ENCODE measurements at places on chromosomes 5 and 9.

DNA sequence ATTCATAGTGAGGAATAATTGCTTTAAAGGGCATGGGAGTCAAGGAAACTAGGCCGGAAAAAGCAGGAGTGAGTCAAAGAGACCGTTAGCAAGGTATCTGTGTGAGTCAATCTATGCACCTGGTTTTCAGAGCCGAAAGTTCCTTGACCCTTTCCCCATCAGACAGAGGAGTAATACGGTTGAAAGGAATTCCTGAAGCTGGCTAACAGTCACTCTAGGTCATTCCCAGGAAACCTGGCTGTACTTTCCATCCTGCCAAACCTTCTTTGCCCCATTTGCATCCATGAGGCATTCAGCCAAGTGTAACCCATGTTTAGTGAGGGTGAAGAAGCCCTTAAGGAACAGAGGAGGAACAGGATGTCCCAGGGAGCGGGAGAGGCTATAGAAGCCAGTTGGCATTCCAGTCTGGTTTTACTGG, 16.2 kb downstream of the RBM18 start:
- DNase-seq = no peak

- no peak for DNase-seq
These were observed 27.2 kb downstream of the ARHGAP26 start for GRCh38 chr5:142797420-142797819.

DNA sequence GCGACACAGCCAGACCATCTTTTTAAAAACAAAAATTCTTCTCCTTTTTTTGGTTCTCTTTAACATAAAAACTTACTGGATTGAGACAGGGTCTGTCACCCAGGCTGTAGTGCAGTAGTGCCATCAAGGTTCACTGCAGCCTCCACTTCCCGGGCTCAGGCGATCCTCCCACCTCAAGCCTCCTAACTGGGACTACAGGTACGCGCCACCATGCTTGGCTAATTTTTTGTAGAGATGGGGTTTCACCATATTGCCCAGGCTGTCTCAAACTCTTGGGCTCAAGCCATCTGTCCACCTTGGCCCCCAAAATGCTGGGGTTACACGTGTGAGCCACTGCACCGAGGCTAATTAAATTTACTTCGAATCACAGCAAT, 13.8 kb downstream of the HNRNPK start:
- DNase-seq = no peak

- DNase-seq = no peak
These were observed 55.3 kb upstream of the ANGPTL2 start for GRCh38 chr9:127177665-127178265.

DNA sequence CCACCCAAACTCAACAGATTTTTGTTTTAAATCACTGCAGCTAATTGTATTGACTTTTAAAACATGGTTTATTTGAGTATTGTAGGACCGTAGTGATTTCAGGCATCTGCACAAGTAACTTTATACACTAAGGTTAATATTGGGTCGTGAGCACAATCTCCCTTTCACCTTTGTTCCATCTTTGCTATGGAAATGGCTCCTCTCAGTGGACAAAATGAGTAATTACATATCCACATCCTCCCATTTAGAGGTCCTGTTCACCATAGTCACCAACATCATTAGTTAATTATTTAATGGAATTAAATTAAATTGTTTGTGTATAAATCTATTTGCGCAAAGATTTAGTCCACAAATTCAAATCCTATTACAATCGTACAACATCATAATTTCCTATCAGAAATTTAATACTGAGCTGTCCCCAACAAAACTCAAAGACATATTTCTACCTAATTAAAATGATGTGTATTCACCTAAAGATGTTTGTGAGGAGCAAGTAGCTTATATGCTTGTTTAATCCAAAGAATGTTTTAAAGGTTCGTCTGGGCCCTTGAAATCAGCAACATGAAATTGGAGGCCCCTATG, 173.0 kb upstream of the DAPK1 start:
- DNase-seq = peak; percentile 23

GRCh38 chr9:20095430-20096092, 306.7 kb upstream of the SLC24A2 start:
- DNase-seq = no peak

DNA sequence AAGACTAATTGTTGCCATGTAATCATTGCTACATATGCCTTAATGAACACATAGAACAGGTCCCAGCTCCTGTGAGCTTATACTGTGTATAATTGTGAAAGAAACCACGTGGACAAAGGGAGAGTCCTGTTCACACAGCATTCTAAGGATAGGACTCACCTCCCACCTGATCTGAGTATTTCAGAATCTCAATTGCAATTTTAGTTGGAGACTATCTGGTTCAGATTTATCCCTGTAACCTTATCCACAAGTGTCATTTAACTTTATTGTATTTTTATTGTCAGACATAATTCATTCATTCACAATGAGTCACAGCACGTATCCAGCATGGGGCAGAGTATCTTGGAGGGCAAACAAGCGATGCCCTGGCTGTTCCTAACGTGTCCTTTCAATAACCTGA, 448.3 kb downstream of the NTRK2 start:
- DNase-seq = no peak

- DNase-seq = no peak
These were observed 128.3 kb upstream of the C9orf72 start for GRCh38 chr9:27701587-27701986.

- DNase-seq = no peak
These were observed 148.0 kb upstream of the ADRA1B start for GRCh38 chr5:159768243-159768642.

DNA sequence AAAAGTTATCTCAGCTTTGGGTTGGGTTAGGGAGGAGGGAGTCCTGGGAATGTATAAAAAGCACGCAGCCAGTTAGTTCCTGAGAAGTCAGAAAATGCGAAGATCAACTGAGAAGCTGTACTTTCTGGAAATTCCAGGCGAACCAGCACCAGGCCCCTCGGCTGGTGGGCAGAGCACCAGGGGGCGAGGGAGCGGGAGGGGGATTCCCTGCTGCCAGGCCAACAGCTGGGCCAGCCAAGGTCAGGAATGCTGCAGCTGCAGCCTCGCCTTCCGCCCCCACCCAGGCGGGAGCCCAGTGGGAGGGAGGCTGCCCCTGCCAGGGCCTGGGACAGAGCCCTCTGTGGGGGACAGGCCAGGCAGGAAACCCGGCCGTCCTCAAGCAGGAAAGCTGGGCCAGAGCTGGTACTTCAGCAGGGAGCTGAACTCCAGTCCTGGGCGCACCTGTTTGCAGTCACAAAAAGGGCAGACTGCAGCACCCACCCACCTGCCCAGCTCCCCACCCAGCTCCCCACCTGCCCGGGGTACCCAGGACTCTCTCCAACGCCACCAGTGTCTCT, 35.5 kb downstream of the VAV2 start:
- DNase-seq = no peak

GRCh38 chr9:85688361-85688760, 53.4 kb downstream of the AGTPBP1 start:
- DNase-seq = no peak

DNA sequence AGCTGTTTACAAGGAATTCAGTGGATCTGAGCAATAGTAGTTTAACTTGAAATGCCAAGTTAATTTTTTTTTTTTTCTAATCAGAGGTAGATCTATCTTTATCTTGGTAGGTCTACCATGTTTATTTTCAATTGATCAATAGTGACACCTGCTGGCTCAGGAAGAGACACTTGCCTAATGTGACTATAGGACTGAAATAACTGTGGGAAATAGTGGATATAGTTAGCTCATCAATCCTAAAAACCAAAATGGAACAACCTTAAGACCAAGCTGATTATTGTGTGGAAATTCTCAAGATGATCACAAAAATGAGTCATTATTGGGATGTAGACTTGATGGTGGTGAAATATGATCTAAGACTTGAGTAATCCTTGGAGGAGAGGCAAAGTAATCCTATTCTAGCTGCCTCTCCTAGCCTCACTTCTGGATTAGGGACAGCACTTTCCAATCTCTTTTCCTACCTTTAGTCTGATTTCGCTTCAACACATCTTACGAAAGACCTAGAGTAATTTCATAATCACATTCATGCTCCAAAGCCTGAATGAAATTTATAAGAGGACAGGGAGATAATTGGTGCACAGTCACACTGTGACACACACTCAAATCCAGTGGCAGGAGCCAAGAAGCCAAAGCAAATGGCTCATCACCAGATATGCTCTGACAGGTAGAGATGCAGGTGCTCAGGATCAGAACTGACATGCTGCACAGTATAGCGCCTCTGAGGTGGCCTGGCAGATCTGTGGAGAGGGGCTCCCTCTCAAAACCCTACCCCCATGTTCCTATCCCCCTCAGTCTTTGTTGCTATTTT, 156.3 kb downstream of the HMHB1 start:
- DNase-seq = peak; percentile 50

DNA sequence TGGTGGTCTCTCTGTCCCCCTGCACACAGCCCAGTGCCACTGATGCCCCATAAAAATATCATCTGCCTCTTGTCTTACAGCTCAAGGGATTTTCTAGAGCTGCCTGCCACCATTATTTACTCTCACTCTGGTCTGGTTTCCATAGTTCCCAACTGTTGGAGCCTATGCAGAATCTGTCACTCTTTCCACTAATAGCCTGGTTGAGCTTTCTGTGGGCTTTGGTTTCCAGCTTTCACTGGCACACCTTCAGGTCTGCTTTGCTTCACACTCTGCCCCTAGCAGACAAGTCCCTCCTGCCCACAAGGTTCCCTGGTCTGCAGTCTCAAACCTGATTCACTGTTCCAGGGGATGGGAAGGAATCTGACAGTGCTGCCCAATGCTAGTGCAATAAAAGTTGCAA, 103.0 kb upstream of the FTMT start:
- no peak for DNase-seq

DNA sequence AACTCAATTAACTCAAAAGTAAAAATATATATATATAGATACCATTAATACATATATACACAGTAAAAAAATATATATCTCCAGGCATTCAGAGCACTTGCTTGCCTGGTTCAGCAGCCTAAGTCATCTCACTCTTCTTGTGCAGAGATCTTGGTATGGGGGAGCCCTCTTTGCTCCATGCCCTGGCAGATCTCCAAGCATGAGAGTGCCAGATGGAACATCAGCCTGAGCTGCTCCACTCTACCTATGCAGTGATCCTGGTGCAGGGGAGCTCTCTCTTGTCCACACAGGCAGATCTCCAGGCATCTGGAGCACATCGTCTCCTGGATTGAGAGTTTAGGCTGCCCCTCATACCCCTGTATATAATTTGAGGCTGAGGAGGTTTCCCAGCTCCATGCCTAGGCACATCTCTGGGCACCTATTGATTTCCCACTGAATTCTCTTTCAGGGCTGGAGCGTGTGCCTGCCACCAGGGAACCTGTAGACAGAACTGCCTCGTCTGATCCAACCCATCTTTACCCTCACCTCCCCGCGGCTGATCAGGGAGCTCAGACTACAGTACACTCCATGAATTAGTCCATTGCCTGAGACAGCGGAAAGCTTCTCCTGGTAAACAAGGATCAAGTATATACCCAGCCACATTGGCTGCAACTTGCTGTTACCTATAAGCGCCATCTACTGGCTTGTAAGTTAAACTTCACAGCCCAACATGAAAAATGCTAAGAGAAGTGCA, 342.4 kb upstream of the GRIA1 start:
- DNase-seq = peak; percentile 27

DNA sequence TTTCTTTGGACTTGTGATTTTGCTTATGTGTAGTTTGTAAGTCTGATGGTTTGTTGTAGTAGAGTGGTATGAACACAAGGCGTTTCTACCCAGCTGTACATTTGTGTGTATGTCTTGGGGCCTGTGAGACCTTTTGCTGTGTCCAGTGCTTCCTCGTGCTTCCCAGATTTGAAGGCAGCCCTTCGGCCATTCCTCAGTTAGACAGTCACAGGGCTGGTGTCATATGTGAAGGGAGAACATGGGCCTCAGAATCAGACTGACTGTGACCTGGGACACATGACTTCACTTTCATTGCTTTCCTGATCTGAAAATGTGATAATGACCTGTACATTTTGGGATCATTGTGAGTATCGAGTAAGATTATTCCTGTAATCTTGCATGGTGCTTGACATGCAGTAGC, 140.0 kb downstream of the TRIO start:
- DNase-seq = no peak

- DNase-seq = no peak
These were observed 1.5 kb downstream of the GAS1 start for GRCh38 chr9:86945728-86946200.

GRCh38 chr9:99139868-99140267, 35.0 kb downstream of the TGFBR1 start:
- DNase-seq = no peak

DNA sequence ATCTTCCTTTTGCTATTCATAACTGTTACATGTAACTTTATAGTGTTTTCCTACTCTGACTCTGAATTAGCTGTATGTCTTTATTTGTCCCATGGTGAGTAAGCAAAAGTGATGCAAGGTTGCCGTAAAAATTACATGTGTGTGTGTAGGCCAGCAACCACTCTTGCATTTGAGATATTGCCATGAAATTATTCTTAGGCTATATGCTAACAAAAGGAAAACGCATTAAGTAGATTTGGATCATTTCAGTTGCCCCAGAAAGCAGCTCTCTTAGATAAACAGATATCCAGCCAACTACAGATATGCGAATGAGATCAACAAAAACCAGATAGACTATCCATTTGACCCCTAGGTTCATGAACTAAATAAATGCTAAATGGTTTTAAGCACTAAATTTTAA, 73.6 kb downstream of the CYLC2 start:
- peak; percentile 18 for DNase-seq

DNA sequence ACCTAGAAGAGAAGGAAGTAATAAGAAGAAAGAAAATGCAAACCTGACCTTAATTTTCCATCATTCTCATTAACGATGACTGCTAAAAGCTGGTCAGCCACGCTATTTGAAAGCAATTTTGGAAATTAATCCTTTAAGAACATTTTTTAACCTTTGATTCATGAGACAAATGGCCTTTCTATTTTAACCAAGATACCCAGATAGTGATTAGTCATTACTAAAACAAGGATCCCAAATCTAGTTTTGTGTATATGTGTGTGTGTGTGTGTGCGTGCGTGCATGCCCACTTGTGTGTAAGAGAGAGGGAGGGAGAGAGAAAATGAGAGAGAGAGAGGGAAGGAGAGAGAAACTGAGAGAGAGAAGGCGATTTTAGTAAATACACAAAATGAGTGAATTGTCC, 329.5 kb downstream of the DEPDC1B start:
- no peak for DNase-seq

GRCh38 chr5:18213666-18214065, 579.4 kb downstream of the TAF11L14 start:
- DNase-seq = no peak

- DNase-seq = no peak
These were observed 104.1 kb upstream of the NIPBL start for GRCh38 chr5:36772276-36773140.

GRCh38 chr5:91076138-91076537, 307.0 kb downstream of the ARRDC3 start:
- DNase-seq = no peak
